Fibroblast of lung (primary cell): ENCODE measurements at places on chromosomes 1 and 21.
A peak's percentile ranks its signal among the peaks of the same experiment; 100 is the strongest.

DNA sequence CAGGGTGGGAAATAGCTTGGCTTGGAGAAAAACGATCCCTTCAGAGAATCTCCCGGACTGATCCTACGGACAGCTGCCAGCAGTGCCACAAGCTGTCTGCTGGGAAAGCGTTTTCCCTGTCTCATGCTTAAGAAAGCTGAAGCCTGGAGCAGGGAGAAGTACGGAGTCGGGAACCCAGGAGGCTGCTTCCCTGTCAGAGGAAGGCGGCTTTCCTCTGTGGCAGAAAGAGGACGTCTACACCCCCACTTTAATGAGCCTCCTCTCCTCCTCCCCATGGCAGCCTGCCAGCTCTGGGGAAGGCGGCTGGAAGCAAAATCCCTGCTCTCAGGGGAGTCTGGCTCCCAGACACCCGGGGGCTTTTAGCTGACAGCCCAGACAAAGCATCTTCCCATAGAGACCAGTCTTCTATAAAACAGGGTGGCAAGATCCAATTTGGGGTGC is 7.3 kb downstream of the KIF21B start:
- peak; percentile 14 for DNase-seq

DNA sequence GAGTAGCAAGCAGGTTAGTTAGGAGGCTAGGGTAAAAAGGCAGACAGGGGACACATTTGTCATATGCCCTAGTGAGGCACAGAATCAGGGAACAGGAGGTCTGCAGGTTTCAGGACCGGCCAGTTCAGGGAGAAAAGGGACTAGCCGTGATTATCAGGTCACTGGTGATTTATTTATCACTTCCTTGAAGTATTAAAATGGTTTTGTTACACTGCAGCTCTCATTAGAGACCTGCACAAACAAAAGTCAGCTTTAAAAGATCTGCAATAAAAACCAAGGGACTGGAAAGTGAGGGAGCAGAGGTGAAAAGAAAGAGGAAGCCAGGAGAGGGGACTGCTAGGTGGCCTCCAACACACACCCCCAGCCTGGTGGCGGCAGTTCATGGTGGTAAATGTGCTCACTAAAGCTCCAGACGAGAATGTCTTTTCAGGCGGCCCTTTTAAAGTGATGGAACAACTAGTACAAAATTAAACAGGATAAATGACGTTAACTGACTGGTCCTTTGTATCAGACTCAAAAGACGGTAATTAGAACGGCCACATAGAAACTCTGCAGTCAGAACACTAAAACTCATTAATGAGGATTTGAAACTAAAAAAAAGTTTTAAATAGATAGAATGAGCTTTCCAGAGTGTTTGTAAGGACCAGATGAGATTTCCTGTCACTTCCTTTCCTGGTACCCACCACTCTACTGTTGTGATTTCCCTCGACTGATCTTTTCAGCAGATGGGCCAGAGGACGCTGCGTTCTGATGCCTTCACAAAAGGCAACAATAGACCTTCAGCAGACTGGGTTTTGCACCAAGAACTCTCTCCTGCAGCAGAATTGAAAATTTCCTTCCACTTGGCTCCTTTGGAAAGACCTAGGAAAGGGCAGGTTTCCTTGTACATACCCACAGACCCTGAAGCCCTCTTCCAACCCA is 136.8 kb downstream of the NTPCR start:
- DNase-seq: no peak

- DNase-seq: no peak
These were observed 71.0 kb downstream of the PRKCZ start for GRCh38 chr1:2121101-2121691.

DNA sequence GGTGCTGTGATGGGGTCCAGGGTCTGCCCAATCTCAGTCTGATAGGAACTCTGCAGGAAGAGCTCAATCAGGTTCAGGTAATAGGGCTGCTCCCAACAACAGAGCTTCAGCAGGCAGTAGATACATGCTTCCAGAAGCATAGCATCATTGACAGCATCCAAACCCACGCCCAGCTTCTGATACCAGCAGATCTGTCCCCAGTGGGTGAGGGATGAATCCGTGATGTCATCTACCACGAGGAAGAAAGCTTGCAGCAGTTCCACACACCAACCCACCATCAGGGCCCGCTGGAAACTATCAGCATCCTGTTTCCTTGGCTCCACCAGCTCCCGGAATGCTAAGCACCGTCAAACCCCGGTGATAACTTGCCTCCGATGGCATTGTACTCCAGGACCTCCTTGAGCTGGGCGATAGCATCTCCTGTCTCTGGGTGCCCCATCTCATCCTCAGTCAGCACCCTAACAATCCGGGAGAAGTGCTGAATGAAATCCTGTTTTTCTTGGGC is 14.7 kb downstream of the NEK2 start:
- DNase-seq: no peak

GRCh38 chr1:206032380-206033140 is 8.9 kb upstream of the CTSE start:
- no peak for DNase-seq

DNA sequence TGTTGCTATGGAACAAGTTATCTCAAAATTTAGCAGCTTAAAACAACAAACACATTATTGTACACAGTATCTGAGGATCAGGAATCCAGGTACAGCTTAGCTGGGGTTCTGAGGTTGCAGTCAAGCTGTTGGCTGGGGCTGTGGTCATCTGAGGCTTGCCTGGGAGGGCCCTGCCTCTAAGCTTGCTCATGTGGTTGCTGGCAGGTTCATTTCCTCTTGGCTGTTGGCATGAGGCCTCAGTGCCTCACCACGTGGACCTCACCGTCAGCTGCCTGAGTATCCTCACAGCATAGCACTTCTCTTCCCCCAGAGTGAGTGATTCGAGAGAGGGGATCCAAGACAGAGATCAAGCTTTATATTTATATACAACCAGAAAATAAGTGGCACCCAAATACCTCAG is 18.6 kb downstream of the NTPCR start:
- DNase-seq: peak; percentile 90

DNA sequence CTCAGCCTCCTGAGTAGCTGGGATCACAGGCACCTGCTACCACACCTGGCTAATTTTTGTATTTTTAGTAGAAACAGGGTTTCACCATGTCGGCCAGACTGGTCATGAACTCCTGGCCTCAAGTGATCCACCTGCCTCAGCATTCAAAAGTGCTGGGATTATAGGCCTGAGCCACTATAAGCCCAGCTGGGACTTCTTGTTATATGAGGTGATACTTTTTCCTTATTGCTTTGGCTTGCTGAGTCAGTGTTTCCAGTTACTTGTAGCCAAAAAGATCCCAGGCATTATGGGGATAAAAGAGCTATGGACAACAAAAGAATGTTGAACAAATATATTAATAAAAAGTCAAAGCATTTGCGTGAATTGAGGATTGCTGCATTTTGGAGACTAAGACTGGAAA is 69.9 kb upstream of the LPGAT1 start:
- no peak for DNase-seq

DNA sequence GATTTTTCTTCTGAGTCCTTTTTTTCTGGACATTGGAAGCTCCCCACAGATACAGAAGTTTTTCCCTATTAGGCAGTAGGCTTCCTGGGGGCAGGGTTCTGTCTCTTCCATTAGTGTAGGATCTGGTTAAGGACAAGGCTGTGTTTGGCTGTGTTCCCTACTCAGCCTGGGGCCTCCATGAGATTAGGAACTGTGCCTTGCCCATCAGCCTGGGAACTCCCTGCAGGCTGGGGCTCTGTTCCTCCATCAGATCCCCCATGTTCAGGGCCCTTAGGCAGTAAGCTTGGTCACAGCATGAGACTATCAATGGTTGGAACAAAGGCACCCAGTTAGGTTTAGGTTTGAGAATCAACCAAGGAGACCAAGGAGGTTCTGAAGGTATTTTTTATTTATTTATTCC is 22.7 kb downstream of the NAV1 start:
- DNase-seq: no peak
